ENCODE measurements at places on chromosomes 5 and 9.

DNA sequence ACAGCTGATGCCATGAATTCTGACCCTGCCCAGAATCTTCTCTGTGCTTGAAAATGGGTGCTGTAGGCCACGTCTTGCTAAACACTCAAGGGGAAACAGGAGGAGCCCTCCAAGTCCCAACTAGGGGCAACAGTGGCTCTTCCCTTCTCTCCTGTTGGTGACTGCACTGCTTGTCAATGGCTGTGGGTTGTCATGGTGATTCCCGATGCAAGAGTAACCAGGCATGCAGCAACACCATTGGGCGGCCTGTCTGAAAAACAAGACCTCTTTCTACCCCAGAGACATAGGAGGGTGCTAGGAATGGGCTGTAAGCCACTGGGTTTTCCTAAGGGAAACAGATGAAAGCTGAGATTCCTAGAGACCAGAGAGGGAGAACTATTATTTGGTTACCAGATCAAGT, 201.7 kb upstream of the PANK3 start:
- no peak for DNase-seq

DNA sequence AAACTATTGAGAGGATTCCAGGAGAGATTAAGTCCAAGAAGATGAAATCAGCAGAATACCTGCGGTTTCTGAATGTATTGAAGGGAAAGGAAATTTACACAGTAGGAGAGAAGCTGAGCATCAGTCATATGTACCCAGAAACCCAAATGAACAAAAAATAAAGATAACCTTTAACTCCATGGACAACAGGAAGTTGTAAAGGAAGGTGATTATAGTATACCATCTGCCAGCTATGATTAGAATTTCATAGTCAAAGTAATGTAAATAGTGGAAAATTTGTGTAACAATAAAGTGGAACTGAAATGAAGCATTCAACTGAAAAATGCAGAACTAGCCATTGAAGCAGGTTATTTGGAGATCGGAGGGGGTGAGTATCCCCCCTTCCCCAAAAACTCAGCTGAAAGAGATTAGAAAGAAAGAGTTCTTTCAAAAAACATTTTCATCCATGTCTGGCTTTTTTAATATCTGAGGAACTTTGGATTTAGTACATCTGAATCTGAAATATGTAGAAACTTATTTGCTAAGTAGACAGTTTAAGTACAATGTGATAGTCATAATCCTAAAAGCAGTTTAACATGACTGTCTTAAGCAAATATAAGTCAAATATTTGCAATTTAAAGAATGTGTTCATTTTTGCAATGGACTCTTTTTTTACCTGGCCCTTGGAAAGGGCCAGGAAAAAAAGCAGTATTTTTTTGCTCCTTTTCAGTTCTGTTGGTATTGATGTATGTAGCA, 58.4 kb downstream of the APC start:
- DNase-seq, result no peak

- no peak for DNase-seq
Measured at GRCh38 chr5:120326651-120327050, 137.4 kb upstream of the PRR16 start.

- no peak for DNase-seq
Measured at GRCh38 chr9:97596906-97597305, 36.3 kb downstream of the TSTD2 start.

DNA sequence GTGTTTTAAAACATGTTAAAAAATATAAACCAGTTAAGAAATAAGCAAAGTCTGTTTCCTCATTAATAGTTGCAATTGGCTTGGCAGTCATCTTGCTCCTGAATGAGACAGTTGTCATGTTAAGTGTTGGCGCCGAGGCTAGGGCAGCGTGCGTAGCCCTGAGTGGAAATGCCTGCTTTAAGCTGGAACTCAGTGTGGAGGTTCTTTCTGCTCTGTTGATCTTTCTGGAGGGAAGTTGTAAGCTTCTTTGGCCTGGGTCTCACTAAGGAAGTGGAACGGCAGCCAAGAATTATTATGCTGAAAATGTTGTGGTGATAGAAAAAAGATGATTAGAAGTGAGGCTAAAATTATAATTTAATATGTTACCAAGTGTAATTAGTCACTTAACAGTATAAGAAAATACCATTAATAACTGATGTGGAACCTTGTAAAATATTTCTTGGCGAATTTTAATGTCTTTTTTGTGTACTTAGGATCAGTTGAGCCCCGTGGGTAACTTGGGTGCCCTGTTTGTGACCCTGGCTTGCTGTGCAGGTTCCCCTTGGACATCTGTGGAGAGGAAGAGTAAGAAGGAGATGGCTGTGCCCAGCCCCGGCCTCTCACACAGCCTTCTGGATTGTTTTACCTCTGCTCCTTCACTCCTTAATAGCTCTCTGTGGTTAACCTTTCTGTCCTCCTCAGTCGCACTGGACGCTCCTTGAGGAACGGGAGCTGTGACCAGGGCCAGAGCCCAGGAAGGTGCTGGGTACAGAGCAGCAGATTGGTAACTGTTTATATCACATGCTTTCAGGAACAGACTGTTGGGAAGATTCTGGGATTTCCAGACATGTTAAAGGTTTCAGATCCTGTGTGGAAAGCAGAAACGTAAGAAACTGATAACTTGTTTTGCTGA, 31.0 kb downstream of the PCBD2 start:
- no peak for DNase-seq

- DNase-seq, result no peak
Measured at GRCh38 chr5:90221951-90222350, 187.6 kb downstream of the CETN3 start.

- DNase-seq, result no peak
Measured at GRCh38 chr5:30765706-30766105, 427.8 kb upstream of the CDH6 start.

DNA sequence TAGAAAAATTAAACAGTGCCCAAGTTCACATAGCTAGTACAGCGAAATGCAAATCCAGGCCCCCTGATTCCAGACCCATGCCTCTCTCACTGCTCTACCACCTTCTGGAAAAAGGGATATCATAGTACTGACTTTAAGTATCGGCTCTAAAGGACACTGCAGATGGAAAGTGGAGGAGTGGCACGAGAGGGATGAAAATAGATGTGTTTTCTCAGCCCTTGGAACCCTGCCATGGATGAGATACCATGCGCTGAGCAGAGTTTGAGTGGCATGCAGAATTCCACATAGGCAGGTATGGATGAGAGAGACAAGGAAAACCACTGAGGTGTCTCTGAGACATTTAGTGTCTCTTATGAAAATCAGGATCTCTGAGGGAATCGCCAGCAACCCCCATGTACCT, 18.8 kb downstream of the CKMT2 start:
- DNase-seq, result no peak

DNA sequence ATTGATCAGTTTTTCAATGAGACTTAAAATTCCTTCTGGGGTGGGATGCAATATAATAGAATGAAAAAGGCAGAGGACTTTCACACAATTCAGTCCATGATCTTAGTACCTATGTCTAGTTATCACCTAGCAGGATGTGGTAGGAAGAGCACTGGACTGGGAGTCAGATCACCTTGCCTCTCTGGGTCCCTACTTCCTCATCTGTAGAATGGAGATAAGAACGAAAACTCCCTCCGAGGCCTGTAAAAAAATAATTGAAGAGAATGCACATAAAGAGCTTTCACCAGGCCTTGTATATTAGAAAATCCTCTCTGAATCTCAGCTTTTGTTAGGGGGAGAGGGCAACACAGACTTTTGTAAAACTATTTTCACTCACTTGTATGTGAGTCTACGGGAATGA, 681 bp upstream of the TMEFF1 start:
- DNase-seq, result no peak

DNA sequence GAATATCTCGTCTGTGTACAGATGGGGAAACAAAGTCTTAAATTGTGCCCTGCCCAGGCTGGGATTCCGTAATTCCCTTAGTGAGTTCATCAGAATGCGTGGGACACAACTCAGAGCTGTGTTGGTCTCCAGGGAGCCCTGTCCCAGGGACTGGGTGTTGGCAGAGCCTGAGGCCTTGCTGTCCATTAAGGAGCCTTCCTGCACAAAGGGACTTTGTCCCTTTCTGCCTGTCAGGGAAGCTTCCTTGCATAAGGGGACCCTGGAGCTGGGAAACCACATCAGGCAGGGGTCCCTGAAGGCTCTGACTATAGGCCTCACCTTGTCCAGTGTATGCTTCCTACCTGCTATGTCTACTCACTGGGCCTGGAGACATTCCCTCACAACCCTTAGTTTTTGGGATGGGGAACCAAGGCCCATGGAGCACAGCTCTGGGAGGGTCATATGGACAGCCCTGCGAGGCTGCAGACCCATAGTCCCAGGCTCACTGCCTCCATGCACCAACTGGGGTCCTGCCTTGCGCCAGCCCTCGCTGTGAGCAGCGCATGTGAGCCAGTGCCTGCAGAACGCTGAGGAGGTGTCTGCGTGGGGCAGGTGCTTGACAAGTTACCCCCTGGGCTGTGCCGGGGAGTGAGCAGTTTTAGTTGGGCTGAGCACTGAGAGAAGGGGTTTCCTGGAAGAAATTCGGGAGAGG, 1.6 kb downstream of the CARD19 start:
- DNase-seq, result no peak

GRCh38 chr9:118271331-118271730, 567.1 kb downstream of the TLR4 start:
- no peak for DNase-seq

DNA sequence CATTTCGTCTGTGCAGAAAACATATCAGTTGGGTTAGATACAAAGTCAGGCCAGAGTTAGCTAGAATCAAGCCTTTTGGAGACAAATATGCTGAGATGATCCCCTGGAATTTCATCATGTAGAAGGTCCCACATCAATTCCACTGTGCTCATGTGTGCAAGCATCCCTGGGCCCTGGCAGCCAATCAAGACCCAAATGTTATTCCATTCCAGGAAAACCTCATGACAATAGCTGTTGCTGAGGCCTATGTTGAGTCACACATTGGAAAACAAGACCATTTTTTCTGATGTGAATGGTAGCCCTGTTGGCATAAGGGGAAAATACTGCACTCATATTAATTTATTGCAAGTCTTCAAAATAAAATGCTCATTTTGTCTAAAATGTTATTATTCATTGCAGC, 11.5 kb downstream of the SPOCK1 start:
- peak; percentile 56 for DNase-seq

DNA sequence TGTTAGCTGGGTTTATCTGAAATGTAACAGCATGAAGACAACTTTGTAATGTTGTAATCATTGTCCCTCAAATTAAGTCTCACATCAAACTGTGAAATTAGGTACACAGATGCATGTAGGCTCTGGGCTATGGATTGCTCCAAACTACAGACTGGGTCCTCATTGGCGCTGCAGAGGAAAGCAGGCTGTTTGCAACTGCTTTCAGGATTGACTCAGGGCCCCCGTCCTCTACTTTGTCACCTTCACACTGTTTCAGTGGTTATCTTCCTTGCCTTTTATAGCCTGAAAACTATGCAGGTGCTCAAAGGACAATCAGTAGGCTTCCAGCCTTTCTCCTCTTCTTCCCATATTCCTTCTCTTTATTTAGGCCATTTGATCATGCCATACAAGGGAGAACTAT, 18.0 kb downstream of the GRAMD2B start:
- DNase-seq, result no peak

GRCh38 chr5:173016598-173017046, 33.1 kb downstream of the ATP6V0E1 start:
- DNase-seq, result peak; percentile 42

DNA sequence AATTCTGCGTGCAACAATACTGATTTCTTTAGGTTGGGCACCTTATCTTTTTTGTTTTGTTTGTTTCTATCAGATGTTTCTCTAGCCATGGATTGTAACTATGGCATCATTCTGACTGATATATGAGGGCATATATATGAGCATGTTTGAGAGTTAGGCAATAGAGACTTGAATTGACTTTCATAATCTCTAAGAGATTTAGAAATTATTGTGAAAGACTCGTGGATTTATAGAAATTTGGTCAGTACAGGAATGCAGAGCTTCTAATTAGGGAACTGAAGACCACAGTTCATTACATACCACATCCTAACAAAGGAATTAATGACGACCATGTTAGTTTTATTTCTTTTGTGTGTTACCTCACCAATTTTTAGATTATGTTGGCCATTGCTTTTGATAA, 546.0 kb upstream of the GRAMD2B start:
- no peak for DNase-seq

- no peak for DNase-seq
Measured at GRCh38 chr5:40578501-40579451, 100.9 kb upstream of the PTGER4 start.

DNA sequence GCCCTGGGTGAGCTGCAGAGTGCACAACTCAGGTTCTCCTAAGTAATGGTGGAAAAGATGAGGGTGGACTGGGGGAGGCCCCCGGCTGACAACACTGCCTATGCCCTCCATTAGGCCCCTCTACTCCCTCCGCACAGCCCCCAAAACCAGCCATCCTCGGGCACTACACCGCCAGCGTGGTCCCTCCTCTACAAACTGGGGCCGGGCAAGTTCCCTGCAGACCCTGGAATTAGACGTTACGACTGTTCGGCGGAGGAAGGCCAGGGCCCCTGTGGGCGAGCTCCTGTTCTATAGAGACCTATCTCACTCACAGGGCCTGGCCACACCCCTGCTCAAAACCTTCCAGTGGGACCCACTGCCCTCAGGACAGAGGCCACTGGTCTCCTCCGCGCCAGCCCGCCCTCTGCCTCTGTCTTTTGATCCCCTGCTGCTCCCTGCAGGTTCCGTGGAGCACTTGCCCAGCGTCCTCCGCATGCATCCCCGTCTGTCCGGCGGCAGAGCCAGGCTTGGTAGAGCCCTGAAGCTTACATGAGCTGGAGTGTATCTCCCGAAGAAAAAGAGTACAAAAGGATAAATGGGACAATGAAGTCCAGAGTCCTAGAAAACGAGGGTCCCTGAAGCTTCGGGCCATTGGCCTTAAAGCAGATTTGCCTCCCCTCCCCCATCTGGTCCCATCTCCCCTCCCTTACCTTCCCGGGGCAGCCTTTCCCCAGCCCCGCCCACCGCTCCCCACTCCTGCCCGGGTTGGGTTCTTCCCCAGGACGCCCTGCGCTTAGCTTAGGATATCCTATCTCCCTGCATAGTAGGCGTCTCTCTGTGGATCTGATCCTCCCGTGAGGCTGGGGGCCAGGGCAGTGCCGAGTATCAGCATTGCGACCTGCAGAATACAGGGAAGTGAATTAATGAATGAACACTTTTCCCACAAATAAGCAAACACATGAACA, 71.3 kb downstream of the HRH2 start:
- DNase-seq, result peak; percentile 20

Measured in AG08396 (cell line).